ENCODE measurements at places on chromosomes 3 and 15.

GRCh38 chr3:119642746-119643473, 17.5 kb downstream of the POPDC2 start:
- DNase-seq: no peak

DNA sequence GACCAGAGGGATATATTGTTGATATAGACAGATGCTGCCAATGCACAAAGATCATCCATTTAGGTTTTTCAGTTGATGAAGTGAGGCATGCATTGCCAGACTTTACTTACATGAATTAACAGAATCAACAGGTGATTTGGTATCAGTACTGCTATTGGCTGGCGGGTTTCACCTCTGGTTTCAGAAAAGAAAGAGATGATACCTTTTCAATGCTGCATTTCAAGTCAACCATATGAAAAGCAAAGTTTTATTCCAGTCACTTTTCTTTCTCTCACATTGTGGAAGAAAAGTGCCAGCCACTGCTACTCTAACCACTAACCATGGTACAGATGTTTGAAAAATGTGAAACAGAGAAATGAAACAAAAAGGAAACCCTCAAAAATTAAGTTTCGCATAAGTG, 289.1 kb downstream of the TIGIT start:
- DNase-seq: no peak

- no peak for DNase-seq
Measured at GRCh38 chr3:16406579-16406978, 106.9 kb downstream of the RFTN1 start.

DNA sequence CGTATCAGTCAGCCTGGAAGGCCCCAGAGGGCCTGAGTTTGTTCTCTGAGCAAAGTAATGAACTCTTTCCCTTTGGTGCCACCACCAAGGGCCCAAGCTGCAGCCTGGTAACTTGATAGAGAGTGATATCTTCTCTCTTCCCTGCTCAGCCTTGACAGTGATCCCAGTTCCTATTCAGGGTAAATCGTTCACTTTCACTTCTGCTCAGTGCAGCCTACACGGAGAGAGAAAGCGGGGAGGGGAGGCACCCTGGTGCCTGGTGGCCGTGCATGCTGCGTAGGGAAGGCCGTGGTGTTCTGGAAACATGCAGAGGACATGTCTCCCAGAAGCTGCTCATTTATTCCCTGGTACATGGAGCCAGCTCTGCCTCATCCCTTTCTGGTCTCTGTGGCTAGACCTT, 54.9 kb downstream of the KIF9 start:
- no peak for DNase-seq

- no peak for DNase-seq
Measured at GRCh38 chr3:19046440-19046839, 101.9 kb upstream of the KCNH8 start.

GRCh38 chr3:123508178-123508577, 59.3 kb upstream of the ADCY5 start:
- no peak for DNase-seq

- no peak for DNase-seq
Measured at GRCh38 chr15:97199393-97200051, 761.0 kb upstream of the ARRDC4 start.

GRCh38 chr15:75725719-75726607, 13.3 kb upstream of the CSPG4 start:
- DNase-seq: no peak

GRCh38 chr3:101861212-101861788, 12.0 kb downstream of the NFKBIZ start:
- DNase-seq: no peak

- DNase-seq: no peak
Measured at GRCh38 chr15:78209646-78210348, 24.6 kb downstream of the ACSBG1 start.

- DNase-seq: no peak
Measured at GRCh38 chr15:33612721-33613304, 302.0 kb downstream of the RYR3 start.

DNA sequence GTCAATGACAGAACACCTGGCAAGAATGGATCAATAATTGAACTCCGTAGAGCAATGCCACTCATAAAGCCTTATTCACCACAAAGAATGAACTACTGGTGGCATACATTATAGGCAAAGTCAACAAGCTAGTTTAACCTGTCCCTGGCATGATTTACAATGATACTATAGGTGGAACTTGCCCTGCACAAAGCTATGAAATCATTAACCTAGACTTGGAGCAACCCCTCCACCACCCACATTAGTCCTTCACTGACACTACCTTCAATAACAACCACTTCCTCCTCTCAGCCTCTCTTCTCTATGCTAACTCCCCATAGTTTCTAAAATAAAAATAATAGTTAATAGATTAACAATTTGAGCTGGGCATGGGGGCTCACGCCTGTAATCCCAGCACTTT, 54.4 kb downstream of the ACAP2 start:
- no peak for DNase-seq

DNA sequence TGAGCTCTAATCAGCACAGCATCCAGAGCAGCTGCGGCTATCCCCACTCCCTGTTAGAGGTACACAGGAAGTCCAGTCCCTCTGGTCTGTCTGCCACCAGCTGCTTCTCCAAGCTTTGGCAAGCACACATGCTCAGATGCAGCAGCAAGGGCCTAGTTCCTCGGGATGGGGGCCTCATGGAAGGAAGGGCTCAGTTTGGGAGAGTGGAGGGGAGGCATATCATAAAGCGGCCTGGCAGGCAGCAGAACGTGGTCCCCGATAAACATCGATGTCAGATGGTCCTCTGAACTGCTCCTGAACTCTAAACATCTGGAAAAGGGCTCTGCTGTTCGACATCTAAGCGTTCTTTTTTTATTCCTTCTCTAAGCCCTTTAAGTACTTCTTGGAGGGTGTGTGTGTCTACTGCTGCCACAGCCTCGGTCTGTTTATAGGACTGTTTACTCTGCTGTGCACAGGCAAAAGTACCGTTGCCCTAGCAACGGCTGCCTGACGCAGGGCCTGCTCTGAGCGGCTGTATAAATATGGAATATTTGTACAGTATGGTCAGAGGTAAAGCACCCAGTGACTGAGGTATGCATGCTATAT, 74.6 kb downstream of the PRICKLE2 start:
- DNase-seq: no peak

GRCh38 chr3:18732474-18732873, 307.3 kb upstream of the SATB1 start:
- DNase-seq: no peak

- DNase-seq: no peak
Measured at GRCh38 chr3:58071480-58071971, 63.3 kb downstream of the FLNB start.

- no peak for DNase-seq
Measured at GRCh38 chr15:56528136-56528535, 63.2 kb upstream of the MNS1 start.

DNA sequence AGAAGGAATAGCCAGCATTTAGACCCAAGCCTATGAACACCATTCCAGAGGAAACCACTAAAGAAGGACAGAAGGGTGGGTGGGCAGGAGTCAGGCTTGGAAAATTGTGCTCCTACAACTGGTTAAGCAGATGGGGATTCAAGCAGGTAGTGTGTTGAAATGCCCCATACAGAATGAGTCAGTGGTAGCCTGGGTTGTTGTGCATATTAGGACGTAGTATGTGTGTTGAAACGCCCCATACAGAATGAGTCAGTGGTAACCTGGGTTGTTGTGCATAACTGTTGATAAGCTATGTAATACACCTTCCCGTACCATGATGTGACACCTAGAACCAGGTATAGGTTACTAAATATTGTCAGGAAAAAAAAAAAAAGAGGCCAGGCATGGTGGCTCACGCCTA, 34.0 kb downstream of the MINDY4B start:
- no peak for DNase-seq

GRCh38 chr15:90619939-90620338, 90.2 kb downstream of the CRTC3 start:
- DNase-seq: no peak

- DNase-seq: no peak
Measured at GRCh38 chr15:61715082-61715481, 345.2 kb downstream of the VPS13C start.

- no peak for DNase-seq
Measured at GRCh38 chr3:124483915-124484470, 246.3 kb upstream of the UMPS start.

DNA sequence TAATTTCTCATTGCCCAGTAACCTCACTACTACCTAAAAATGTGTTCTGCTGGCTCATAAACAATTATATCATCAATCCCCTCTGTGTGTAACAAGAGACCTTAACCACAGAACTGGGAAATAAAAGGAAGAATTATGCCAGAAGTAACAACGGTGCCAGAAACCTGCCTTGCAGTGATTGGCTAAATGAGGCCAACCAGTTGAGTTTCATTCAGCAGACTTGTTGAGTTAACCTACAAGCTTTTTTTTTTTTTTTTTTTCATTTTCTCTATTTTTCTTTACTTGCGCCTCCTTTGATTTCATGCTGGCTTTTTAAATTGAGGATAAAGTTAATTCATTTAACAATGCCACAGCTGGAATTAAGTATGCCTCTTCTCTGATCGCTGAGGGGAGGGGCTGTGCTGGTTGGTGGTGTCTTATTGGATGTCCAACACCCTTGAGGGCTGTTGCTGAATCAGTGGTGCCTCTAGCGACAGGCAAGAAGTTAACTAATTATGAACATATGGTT, 30.0 kb upstream of the GMNC start:
- DNase-seq: no peak

DNA sequence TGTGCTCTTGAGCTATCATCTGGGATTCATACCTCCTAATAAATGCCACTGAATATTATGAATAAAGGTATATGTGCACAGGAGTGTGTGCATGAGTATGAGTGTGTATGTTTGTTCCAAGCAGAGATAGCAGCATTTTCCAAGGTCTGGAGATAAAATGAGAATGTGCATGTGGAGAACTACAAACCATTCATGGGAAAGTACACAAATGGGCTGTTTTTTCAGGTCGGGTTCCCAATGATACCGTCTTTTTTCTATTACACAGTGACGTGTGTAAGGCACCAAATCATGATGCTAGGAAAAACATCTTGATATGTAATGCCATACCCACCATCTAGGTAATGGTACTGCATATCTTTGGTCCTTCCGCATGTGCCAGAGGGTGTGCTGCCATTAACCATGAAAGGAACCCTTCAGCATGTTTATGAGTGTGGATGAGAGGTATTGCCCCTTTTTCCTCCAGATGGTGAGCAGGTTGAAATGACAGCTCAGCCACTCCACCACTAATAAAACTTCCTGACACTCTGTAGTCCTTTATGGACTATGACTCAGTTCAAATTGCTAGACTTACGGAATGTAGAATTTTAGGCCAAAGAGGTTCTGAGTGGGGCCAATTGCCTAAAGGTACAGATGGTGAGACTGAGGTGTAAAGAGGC, 36.4 kb upstream of the COPB2 start:
- no peak for DNase-seq

DNA sequence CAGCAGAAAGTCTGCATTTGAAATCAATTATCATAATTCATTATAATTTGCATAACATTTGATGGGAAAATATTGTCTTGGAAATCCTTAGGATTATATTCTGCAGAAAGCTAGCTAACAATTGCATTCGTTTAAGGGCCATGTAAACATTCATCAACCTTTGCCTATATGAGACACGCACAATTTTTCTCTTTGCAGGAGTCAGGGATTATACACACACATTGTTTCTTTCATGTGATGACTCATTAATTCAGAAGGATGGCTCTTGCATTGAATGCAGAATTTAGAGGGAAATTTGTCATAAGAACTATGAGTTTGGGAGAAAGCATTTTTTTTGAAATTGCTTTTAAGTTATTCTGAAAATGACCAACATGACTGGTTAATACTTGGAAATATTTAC, 844.7 kb downstream of the DIPK2A start:
- DNase-seq: no peak

DNA sequence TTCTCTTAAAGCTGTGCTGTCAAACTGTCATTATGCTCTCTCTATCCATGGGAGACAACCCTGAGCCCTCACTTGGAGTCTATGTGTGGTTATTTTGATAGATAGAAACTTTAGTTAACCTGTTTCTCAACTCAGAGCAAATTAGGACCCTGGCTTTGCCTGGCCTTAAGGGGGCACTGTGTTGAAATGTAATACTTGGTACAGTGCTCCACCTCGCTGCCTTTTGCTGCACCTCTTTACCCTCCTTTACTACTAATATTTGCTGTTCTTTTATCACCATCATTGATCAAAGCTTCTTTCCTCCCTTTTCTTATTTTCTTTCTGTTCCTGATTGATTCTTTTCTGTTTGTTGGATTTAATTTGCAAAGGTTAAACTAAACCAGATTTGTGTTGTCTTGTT, 34.3 kb downstream of the STT3B start:
- DNase-seq: no peak

GRCh38 chr3:191383124-191383523, 52.8 kb upstream of the UTS2B start:
- DNase-seq: no peak

DNA sequence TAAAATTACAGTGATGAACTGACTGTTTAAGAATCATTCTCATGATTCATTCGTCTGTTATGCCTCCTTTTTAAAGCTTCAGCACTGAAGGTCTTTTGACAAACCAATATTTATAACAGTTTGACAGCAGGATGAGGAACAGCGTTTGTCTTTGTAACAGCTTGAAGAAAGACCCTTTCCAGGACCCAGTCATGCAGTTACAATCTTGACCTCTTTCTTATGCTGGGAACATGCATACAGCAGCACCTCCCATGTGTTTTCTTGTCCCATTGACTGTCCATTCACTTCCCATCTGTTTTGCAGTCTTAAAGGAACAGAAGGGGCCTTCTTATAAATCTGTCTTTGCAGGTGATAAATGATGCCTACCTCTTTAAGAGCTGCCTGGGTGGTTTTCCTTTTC, 87.2 kb downstream of the OPA1 start:
- no peak for DNase-seq

DNA sequence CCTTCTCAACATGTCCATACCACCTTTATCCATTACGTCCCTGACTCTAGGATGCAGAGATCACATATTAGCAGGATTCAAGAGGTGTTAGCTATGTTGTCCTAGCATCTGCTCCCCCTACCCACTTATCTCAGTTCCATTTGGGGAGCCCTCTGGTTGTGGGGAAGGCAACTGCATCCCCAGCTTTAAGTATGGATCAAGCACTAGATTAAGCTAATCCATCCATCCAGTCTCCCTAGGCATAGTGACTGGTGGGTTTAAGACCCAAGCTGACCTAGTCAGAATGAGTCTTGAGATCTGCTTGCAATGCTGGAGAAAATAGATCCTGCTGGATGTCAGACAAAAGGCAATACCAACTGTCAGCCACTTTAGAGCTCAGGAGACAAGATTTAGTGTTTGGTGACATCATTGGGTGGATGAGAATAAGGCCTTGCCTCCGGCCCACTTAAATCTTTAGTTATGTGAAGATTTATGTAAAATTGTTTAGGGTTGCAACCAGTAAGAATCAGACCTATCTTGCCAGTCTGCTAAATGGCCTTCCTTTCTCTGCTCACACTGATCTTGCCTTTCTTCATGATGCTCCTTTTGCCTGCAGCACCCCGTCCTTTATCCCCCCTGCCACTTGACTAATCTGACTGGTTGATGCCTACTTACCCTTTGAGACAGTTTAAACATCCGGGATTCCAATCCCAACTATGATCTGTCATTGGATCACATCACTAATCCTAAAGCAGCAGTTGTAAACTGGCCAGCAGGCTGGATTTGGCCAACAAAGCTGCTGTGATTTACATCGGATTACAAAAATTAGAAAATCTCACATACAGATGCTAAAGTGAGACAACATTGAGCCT, 2.1 kb upstream of the ISY1 start:
- no peak for DNase-seq

GRCh38 chr3:4678320-4678719, 185.2 kb downstream of the ITPR1 start:
- no peak for DNase-seq

- DNase-seq: no peak
Measured at GRCh38 chr3:153165261-153165681, 3.2 kb downstream of the RAP2B start.
